Stimulated activated memory B cell treated with anti-CD40 and anti-IgM and Interleukin-4, amounts not matched to agents 10 μg/mL and 1 μg/mL and 100 μg/mL, for 72 hours (primary cell): ENCODE measurements at places on chromosomes 7 and 10.

- ATAC-seq: peak; percentile 96
- peak overlapping the region; percentile 41 for H3K4me3 ChIP-seq
- peaks cover 46% of the 10 kb centered on the region for H3K4me1 ChIP-seq
Measured at GRCh38 chr10:5659702-5660528, 6.5 kb downstream of the ASB13 start.

GRCh38 chr10:69803809-69804208 is 2.1 kb downstream of the COL13A1 start:
- no peak overlapping the region for H3K27ac ChIP-seq
- ATAC-seq: no peak
- no peaks in the 10 kb centered on the region for H3K36me3 ChIP-seq
- H3K4me1 ChIP-seq: no peaks in the 10 kb centered on the region
- peaks cover 64% of the 10 kb centered on the region for H3K27me3 ChIP-seq
- no peak overlapping the region for H3K4me3 ChIP-seq

DNA sequence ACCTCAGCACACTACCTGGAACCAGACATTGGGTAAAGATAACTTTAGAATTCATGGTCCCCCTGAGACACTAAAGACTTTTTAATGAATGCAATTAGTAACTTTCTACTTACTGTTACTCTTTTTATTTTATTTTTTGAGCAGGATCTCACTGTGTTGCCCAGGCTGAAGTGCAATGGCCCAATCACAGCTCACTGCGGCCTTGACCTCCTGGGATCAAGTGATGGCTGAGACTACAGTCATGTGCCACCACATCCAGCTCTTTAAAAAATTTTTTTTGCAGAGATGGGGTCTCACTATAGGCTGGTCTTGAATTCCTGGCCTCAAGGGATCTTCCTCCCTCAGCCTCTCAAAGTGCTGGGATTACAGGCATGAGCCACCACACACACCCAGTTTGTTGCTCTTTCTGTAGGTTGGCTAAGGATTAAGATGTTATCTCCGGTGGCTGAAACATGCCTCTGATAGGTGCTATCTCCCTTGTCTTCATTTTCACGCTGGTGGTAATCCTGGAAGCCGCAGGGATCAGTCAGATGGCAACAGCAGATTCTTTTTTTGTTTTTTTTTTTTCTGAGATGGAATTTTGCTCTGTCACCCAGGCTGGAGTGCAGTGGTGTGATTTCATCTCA is 128.3 kb downstream of the TCF7L2 start:
- H3K4me3 ChIP-seq: no peak overlapping the region
- H3K27me3 ChIP-seq: no peaks in the 10 kb centered on the region
- H3K4me1 ChIP-seq: no peaks in the 10 kb centered on the region
- no peaks in the 10 kb centered on the region for H3K36me3 ChIP-seq

- no peaks in the 10 kb centered on the region for H3K27me3 ChIP-seq
- peaks cover 55% of the 10 kb centered on the region for H3K4me1 ChIP-seq
- peaks cover 14% of the 10 kb centered on the region for H3K36me3 ChIP-seq
- no peak overlapping the region for H3K27ac ChIP-seq
- no peak overlapping the region for H3K4me3 ChIP-seq
- ATAC-seq: no peak
Measured at GRCh38 chr10:119737823-119738222, 12.0 kb downstream of the INPP5F start.

- peak overlapping the region; percentile 66 for H3K4me3 ChIP-seq
- no peaks in the 10 kb centered on the region for H3K36me3 ChIP-seq
- peaks cover 29% of the 10 kb centered on the region for H3K4me1 ChIP-seq
- no peak overlapping the region for H3K27ac ChIP-seq
Measured at GRCh38 chr10:68560943-68561864, 1.1 kb downstream of the TET1 start.

DNA sequence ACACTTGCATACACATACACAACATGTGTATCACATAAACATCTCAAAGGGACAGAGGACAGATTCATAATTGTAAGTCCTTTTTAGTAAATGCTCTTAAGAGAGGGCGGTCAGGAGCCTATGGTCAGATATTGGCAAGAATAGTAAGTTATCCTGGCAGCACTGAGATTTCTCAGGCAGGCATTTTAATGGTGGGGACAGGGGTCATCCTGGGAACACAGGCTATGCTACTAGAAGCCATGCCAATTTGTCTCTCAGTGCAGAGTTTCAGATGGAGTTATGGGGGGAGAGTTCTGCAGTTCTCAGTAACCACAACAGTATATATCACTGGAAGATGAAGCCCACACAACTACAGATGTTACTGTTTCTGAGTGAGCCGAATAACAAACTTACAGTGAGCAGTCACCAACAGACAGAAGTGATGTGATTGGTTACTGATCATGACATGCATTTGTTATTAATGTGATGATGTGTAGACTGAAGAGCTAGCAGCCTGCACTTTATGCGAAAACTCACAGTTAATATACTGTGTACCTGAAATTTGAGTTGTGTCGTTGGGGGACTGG is 16.4 kb downstream of the ZNF487 start:
- peaks cover 48% of the 10 kb centered on the region for H3K4me1 ChIP-seq
- H3K27me3 ChIP-seq: no peaks in the 10 kb centered on the region
- ATAC-seq: peak; percentile 36
- peak overlapping the region; percentile 68 for H3K4me3 ChIP-seq

GRCh38 chr7:112819536-112819935 is 29.3 kb upstream of the TMEM168 start:
- no peaks in the 10 kb centered on the region for H3K4me1 ChIP-seq
- H3K27me3 ChIP-seq: no peaks in the 10 kb centered on the region
- H3K27ac ChIP-seq: no peak overlapping the region
- peaks cover 26% of the 10 kb centered on the region for H3K36me3 ChIP-seq
- no peak for ATAC-seq
- no peak overlapping the region for H3K4me3 ChIP-seq

GRCh38 chr7:36683695-36684357 is 40.5 kb downstream of the AOAH start:
- no peak overlapping the region for H3K4me3 ChIP-seq
- H3K27me3 ChIP-seq: no peaks in the 10 kb centered on the region
- peaks cover under 1% of the 10 kb centered on the region for H3K4me1 ChIP-seq
- H3K36me3 ChIP-seq: no peaks in the 10 kb centered on the region
- no peak overlapping the region for H3K27ac ChIP-seq

DNA sequence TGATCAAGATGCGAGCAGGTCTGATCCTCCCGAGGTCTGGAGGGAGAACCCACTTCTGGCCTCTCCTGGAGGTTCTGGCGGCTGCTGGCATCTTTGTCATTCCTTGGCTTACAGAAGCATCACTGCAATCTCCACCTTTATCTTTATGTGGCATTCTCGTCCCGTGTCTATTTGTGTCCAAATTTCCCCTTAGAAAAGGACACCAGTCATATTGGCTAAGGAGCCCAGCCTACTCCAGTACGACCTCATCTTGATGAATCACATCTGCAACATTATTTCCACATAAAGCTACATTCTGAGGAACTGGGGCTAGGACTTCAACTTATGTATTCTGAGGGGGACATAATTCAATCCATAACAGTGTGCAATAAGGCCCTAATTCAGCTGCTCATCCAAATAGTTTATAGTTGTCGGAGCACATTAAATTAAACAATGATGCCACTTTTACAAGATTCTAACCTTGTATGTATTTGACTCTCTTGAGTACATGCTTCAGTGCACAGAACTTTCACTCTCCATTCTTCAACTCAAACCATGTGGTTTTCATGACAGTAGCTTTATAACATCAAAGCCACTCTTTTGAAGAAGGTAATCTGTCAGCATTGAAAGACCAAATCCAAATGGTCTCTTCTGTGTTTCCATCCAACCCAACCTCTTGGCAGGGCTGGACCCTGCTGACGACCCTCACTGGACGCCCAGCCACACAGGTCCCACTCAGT is 86.2 kb upstream of the DDC start:
- peaks cover 11% of the 10 kb centered on the region for H3K27me3 ChIP-seq
- H3K36me3 ChIP-seq: no peaks in the 10 kb centered on the region
- H3K4me3 ChIP-seq: no peak overlapping the region
- ATAC-seq: no peak
- peaks cover 8% of the 10 kb centered on the region for H3K4me1 ChIP-seq

GRCh38 chr7:133021196-133021595 is 60.7 kb downstream of the CHCHD3 start:
- no peak overlapping the region for H3K27ac ChIP-seq
- no peaks in the 10 kb centered on the region for H3K4me1 ChIP-seq
- no peaks in the 10 kb centered on the region for H3K27me3 ChIP-seq
- peaks cover 39% of the 10 kb centered on the region for H3K36me3 ChIP-seq
- no peak overlapping the region for H3K4me3 ChIP-seq

GRCh38 chr7:45697576-45698136 is 123.5 kb downstream of the ADCY1 start:
- no peak overlapping the region for H3K27ac ChIP-seq
- no peak overlapping the region for H3K4me3 ChIP-seq
- no peaks in the 10 kb centered on the region for H3K4me1 ChIP-seq
- H3K36me3 ChIP-seq: no peaks in the 10 kb centered on the region
- peaks cover 12% of the 10 kb centered on the region for H3K27me3 ChIP-seq

GRCh38 chr7:150927157-150927955 is 50.8 kb downstream of the KCNH2 start:
- no peak overlapping the region for H3K4me3 ChIP-seq

DNA sequence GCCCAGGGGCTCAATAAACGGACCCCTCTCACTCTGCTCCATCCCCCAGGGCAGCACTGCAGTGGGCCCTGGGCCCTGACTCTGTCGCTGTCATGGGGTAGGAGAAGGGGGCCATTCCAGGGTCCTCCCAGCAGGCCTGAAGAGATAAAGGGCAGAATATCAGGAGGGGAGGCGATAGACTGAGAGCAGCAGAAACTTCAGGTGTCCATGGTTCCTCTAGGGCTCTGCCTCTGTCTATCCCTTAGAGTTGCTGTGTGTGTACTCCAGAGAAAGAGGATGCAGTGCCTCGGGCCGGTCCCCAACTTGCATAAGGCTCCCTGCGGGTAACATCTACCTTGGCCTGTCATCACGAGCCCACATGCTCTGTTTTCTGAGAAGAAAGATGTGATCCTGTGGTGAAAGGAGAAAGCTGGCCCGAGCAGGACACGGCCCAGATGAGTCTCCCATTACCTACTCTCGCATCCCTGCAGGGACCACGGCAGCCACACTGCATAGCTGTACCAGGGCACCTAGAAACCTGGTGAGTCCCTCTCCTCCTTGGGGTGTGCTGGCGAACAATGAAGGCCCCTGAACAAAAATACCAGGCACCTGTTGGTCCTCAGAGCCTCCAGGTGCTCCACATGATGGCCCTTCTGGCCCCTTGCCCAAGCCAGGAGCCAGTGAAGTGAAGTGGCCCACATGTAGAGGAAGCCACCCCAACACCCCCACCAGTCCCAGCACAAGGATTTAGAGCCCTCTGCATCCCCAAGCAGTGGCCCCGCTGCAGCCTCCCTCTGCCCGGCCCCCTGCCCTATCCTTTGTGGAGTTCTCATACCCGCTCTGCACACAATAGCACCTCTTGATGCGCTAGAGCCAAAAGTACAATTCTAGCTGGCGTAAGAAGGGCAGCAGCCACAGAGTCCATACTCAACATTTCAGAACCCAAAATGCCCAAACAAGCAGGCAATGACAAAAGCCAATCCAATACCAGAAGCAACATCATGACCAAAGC is 106.8 kb downstream of the ARHGAP22 start:
- peaks cover 31% of the 10 kb centered on the region for H3K27me3 ChIP-seq
- H3K36me3 ChIP-seq: no peaks in the 10 kb centered on the region
- peaks cover 38% of the 10 kb centered on the region for H3K4me1 ChIP-seq
- H3K27ac ChIP-seq: no peak overlapping the region
- H3K4me3 ChIP-seq: no peak overlapping the region
- ATAC-seq: no peak

- H3K27ac ChIP-seq: no peak overlapping the region
- peaks cover 23% of the 10 kb centered on the region for H3K36me3 ChIP-seq
- no peaks in the 10 kb centered on the region for H3K4me1 ChIP-seq
Measured at GRCh38 chr7:156816943-156817572, 75.9 kb downstream of the LMBR1 start.

- no peak overlapping the region for H3K4me3 ChIP-seq
- H3K36me3 ChIP-seq: no peaks in the 10 kb centered on the region
- H3K27me3 ChIP-seq: no peaks in the 10 kb centered on the region
- H3K27ac ChIP-seq: no peak overlapping the region
- no peak for ATAC-seq
Measured at GRCh38 chr10:88390041-88390440, 193.1 kb downstream of the RNLS start.

GRCh38 chr10:16586358-16587138 is 64.9 kb upstream of the C1QL3 start:
- peak; percentile 88 for ATAC-seq
- peaks cover 5% of the 10 kb centered on the region for H3K27me3 ChIP-seq
- peaks cover 8% of the 10 kb centered on the region for H3K36me3 ChIP-seq
- peaks cover 17% of the 10 kb centered on the region for H3K4me1 ChIP-seq
- peak overlapping the region; percentile 56 for H3K27ac ChIP-seq

GRCh38 chr10:120459185-120459584 is 2.2 kb downstream of the PLPP4 start:
- H3K36me3 ChIP-seq: no peaks in the 10 kb centered on the region
- no peak overlapping the region for H3K4me3 ChIP-seq
- peaks cover 12% of the 10 kb centered on the region for H3K4me1 ChIP-seq
- ATAC-seq: no peak
- peaks cover 42% of the 10 kb centered on the region for H3K27me3 ChIP-seq
- no peak overlapping the region for H3K27ac ChIP-seq

GRCh38 chr7:28174442-28174841 is 6.2 kb downstream of the JAZF1 start:
- no peaks in the 10 kb centered on the region for H3K27me3 ChIP-seq

DNA sequence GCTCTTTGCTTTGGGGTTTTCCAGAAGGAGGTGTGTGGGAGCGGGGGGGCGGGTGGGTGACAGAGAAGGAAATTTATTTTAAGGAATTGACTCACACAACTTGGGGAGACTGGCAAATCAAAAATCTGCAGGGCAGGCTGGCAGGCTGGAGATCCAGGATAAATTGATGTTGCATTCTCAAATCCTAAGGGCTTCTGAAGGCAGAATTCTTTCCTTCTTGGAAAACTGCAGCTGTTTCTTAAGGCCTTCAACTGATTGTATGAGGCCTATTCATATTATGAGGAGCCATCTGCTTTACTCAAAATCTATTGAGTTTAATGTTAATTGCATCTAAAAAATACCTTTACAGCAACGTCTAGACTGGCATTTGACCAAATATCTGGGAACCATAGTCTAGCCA is 1528.8 kb upstream of the LRRTM3 start:
- no peaks in the 10 kb centered on the region for H3K36me3 ChIP-seq
- no peak for ATAC-seq
- H3K27ac ChIP-seq: no peak overlapping the region
- no peaks in the 10 kb centered on the region for H3K4me1 ChIP-seq
- H3K27me3 ChIP-seq: no peaks in the 10 kb centered on the region

GRCh38 chr10:131930150-131930549 is 29.3 kb downstream of the PPP2R2D start:
- peak overlapping the region; percentile 57 for H3K4me3 ChIP-seq
- peaks cover 36% of the 10 kb centered on the region for H3K36me3 ChIP-seq
- ATAC-seq: no peak
- peak overlapping the region; percentile 66 for H3K27ac ChIP-seq
- H3K27me3 ChIP-seq: no peaks in the 10 kb centered on the region

DNA sequence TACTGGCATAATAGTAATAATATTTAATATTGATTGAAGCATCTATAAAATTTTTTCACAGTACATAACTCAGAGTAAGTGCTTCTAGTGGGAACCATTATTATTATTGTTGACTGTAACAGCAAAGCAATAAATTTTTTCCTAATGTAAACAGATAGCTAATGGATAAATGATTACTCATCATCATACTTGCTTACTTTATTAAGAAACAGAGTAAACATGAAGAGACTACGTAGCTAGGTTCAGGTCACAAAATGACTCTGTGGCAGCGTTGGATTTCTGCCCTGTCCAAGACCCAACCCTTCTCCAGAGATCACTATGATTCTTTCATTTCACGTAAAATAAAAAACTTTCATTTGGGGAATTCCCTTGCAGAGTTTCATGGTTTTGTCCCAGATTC is 8.3 kb upstream of the ABCB5 start:
- ATAC-seq: no peak
- H3K36me3 ChIP-seq: no peaks in the 10 kb centered on the region
- H3K27me3 ChIP-seq: no peaks in the 10 kb centered on the region
- no peak overlapping the region for H3K4me3 ChIP-seq
